NCI-H2029 (cell line): ENCODE measurements at places on chromosomes 6 and 20.

GRCh38 chr20:19710336-19711120 lies 47.5 kb upstream of the RIN2 start:
- DNase-seq: no peak

DNA sequence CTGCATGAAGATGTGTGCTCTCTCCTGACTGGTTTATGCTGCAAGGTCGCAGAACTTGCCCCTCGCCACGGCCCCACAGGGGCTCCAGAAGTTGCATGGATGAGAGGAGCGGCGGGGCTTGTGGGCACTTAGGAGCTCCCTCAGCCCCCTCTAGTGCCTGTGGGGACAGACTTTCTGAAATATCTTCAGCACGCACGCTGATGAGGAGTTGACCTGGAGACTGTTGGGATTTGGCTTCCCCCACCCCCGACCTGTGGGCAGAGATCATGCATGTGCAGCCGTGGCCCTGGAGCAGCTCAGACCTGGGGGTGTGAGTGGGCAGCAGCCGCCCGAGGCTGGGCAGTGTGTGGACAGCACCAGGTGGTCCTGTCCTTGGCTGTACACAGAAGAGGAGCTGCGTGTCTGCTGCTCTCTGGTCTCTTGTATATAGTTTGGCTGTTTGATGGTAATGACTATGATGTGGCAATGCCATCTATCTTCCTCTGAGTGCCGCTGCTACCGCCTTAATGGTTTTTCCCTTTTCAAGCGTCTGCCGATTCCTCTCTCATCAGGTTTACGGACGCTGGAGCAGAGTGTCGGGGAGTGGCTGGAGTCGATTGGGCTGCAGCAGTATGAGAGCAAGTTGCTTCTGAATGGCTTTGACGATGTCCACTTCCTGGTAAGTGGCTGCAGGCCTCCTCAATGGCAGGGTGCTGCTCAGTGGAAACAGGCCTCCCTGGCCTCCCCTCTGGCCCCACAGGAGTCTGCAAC lies 81.4 kb downstream of the TCP11 start:
- no peak for DNase-seq

- peak; percentile 50 for DNase-seq
These were observed 15.5 kb downstream of the SDCBP2 start for GRCh38 chr20:1313236-1313964.

GRCh38 chr6:132820629-132821381 lies 6.4 kb downstream of the RPS12 start:
- DNase-seq: no peak

GRCh38 chr6:56370561-56371211 lies 123.3 kb upstream of the COL21A1 start:
- DNase-seq: peak; percentile 87

- DNase-seq: no peak
These were observed 138.5 kb downstream of the UST start for GRCh38 chr6:148885136-148885865.

DNA sequence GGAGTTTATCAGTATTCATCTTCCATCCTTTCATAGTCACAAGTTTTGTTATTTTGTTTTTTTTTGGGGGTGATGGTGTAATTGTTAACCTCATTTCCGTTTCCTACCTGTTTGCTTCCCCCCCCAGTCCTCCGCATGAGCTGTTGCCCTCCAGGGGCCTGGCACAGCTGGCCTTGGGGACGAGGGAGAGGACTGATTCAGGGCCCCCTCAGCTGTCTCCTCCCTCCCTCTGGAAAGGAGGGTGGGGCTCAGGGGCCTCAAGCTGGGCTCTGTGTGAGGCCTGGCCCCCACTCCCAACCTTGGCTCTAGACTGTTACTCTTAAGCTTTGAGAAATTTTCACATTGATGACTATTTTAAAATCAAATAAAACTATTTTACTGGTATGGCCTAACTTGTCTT lies 4.0 kb downstream of the LRRC73 start:
- no peak for DNase-seq

GRCh38 chr20:16560216-16560615 lies 13.0 kb downstream of the KIF16B start:
- no peak for DNase-seq

DNA sequence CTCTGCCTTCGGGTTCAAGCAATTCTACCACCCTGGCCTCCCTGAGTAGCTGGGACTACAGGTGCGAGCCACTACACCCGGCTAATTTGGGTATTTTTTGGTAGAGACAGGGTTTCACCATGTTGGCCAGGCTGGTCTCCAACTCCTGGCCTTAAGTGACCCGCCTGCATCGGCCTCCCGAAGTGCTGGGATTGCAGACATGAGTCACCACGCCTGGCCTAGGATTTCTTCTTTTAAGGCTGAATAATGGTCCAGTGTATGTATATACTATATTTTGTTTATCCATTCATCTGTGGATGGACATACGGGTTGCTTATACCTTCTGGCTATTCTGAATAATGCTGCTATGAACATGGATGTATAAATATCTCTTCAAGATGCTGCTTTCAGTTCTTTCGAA lies 17.1 kb downstream of the RIOK1 start:
- DNase-seq: no peak

- no peak for DNase-seq
These were observed 51.7 kb downstream of the GFOD1 start for GRCh38 chr6:13435477-13436246.

DNA sequence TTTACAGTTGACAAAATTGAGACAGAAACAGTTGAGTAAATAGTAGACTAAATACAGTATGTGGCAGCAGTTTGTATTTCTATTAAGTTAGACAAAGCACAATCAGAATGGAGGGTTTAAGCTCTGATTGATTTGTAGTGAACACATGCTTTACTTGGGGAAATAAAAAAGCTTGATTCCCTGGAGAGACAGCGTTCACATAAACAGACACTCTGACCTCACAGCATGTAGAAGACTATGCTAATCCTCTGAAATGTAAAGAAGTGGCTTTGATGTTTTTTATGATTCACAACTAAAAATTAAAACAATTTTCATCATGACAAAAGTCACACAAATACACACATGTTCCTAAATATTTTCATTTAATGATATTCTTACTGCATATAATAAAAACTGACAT lies 126.9 kb upstream of the FAM83B start:
- DNase-seq: no peak

DNA sequence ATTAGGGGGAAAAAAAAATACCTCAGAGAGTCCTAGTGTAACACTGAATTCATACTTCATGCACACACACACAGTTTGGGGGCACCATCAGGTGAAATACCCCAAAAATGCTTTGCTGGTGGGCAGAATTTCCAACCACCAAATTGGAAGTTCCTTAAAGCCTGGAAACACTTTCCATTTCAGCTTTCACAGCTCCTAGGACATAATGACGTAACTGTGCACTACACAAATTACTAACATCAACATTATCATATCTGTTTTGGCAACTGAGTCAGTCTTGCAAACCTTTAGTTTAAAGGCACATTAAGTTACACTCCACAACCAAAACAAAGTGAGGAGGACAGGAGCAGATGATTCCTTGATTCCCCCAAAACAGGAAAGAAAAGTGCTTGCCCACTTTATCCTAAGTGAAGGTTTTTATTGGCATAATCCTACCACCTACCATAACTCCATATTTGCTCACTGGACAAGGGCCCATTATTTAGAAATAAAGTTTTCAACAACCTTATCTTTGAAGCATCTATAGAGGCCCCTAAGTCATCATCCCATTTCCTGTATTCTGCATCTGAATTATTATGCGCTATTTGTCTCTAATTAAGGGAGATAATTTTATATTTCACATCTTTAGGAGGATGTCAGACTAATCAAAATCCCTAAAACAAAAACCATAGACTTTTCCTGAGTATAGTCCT lies 3.4 kb downstream of the MBOAT1 start:
- no peak for DNase-seq

GRCh38 chr20:38156280-38156679 lies 8.8 kb downstream of the TGM2 start:
- no peak for DNase-seq

GRCh38 chr6:104548297-104548696 lies 311.4 kb downstream of the HACE1 start:
- DNase-seq: no peak

- no peak for DNase-seq
These were observed 16.8 kb downstream of the SFT2D1 start for GRCh38 chr6:166325383-166326042.

DNA sequence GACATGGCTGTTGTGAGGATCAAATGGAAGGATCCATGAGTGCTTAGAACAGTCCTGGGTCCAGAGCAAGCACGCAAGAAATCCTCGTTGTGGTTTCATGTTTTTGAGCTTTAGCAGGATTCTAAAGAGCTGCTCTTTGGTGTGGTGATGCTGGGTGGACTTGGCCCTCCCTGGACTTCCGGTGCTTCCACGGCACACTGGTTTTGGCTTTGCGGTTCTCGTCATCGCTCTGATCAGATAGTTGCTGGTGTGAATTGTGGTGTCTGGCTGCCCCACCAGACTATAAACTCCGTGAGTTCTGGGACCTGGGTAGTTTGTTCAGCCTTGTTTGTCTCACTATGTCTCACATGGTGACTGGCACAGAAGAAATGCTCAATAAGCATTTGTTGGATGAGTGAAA lies 3.3 kb downstream of the HNF4A start:
- no peak for DNase-seq

- DNase-seq: no peak
These were observed 81.1 kb downstream of the RIMS1 start for GRCh38 chr6:71967436-71967835.

DNA sequence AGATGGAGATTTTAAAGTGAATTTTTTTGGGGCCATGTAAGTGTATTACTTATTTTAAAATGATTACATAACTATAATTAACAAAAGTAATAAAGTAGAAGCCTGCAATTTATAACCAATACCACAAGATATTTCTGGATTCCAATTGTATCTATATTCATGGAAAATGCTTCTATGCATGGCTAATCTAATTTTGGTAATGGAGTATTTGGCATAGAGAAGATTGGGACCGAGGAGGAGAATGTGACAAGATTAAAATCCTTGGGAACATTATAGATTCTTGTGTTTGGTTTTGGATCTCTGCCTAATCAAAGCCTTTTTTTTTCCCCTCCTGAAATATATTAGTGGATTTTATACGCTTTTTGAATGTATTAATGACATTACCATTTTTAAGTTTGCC lies 12.9 kb upstream of the TMX4 start:
- DNase-seq: no peak

DNA sequence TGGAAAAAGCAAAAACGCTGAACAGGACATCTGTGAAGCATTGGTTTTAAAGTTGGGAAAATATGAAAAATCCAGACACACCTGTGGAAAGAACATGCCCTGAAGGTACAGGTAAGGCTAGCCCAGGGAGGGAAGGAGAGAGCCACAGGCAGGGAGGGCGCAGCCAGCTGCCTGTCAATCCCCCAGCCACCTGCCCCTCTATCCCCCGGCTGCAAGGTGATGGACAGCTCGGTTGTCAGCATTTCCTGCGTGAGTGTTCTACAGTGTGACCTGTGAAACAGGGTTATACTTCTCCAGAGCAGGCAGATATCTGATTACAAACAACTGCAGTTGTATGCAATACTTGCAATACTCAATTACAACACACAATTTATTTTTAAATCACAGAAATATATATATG lies 358.1 kb downstream of the SMOC2 start:
- DNase-seq: no peak

DNA sequence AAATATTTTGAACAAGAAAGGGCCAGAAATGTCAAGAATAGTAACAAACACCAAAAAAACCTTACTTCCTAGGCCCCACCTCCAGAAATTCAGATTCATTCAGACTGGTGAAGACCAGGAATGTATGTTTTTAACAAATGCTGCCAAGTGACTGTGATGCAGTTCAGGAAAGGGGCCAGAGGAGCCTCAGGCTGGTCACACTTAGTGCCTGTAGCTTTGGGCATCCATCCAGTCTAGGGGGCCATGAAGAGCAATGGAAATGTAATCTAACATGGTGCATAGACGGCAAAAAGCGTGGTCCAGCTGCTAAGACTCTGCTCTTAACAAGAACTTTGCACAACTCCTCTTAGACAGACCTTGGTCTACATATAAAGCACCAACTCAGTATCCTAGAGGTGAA lies 7.1 kb downstream of the GJA1 start:
- no peak for DNase-seq

DNA sequence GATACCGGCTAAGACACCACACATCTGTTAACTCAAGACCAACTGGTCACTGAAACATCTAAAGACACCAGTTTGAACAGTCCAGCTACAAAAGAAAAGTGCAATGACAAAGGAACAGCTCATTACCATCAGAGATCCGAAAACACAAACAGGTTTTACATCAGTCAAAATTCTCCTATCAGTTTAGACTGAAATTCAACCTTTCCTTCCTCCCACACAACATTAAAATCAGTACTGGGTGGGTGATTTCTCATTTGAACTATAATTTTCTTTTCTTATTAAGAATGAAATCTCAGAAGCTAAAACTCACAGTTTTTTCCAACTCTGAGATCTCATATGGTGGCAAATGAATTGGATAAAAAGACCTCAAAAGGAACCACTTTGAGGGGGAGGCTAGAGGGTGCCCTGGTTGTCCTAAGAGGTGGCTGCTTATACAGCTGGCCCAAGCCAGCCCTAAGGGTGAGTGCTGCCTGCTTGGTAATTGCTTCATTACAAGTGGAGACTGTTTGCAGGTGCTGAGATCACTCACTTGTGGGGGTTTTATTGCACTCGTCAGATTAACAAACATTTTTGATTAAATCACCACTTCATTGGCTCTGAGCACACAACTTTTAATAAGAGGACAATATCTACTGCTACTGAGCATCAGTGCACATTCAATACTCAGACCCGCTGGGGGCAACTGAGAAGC lies 4.3 kb downstream of the CCDC167 start:
- peak; percentile 78 for DNase-seq

- peak; percentile 90 for DNase-seq
These were observed 3.4 kb downstream of the TREM2 start for GRCh38 chr6:41159415-41160082.

DNA sequence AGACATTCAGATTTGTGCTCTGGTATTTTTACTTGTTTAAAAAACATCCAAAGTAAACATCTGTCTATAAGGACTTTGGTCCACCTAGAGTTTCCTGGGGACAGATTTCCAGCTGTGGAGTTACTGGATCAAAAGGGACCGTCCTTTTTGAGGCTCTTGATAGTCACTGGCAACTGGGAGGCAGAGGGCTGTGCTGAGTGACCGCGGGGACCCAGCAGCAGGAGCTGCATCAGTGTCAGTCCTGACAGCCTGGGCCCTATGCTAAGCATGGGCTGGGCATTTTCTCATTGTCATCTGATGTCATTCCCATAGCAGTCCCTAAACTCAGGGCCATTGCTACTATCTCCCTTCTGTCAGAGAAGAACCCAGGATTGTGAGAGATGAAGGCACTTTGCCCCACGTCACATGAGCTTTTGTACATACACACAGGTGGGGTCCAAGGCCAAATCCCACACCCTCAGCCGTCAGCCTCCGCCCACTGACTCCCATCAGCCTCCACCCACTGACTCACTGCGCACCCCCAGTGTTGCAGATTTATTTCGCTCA lies 293.8 kb downstream of the TAF4 start:
- DNase-seq: no peak

- no peak for DNase-seq
These were observed 32.8 kb upstream of the HBS1L start for GRCh38 chr6:135087403-135087802.

DNA sequence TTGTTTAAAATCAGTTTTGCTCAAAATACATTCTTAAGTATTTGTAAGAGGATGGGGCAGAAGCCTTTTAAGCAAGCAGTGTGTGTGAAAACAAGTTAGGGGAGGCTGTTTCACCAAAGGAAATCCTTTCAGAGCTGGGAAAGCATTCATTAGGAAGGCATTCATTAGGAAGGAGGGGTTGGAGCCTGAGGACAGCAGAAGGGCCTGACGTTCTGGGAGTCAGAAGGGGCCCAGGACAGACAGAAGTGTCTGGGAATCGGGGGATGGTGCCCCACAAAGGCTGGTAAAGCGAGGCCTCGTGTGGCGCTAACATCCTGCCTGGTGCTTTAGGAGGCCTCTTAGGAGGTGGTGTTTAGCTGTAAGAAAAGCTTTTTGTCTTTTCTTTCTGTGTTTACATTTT lies 80.6 kb upstream of the NXT1 start:
- DNase-seq: no peak
